ENCODE measurements at places on chromosomes 12 and 14.

DNA sequence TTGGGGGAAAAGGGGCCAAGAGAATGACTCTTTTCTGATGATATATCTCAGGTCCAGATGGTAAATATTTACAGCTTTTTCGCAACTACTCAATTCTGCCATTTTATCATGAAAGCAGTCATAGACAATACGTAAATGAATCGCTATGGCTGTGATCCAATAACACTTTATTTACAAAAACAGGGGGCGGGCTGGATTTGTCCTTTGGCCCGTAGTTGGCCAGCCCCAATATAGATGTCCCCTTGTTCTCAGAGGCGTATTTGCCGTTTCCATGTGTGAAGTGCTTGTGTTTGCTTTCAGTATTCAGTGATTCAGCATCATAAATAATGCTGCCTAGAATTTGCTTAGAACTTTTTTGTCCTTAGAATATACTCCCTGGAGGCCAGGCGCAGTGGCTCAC lies 77.2 kb downstream of the CCDC92 start:
- DNase-seq = no peak

DNA sequence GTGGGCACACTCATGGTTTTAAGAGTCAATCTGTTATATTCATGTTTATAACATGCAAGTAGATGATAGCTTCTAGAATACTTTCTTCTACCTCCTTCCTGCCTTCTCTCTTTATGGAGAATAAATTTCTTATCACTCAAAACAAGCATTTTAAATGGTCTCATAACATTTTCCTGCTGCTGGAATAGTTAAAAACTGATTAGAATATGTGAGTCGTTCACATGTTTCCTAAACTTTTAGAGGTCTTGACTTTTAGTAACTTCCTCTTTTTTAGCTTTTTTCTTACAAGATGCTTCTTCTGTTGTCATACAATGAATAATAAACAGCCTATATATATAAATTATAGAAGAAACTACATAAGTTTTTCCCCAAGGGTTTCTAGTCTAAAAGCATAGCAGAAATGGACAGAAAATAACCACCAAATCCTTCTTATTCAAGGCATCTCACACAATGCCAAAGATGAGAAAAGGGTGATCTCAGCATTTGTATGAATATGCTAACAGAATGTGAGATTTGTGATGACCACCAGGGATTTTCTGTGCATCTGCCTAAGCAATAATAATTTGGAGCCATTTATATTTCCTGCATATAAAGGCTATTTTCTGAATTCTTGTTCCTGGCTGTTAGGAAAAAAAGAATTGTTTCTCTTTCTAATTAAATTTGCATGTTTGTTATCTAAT lies 127.8 kb downstream of the DAAM1 start:
- no peak for DNase-seq

DNA sequence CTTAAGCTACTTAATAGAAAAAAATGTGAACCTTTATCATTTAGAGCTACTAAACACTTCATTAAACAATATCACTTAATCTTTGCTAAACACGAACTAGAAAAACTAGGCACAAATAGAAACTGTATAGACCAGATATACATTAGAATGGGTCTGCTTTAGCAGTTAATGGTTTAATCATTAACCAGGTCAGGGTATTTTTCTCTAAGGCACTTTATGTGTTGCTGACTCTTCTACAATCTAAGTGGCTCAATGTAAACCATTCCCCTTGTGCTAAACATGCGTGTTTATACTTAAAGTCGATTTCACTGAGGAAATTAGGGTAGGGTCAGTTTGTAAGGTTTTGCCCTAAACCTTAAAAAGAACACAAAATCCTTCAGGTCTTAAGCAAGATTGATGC lies 29.7 kb downstream of the TMCC3 start:
- no peak for DNase-seq

- DNase-seq = no peak
Measured at GRCh38 chr12:5515458-5515857, 83.5 kb downstream of the NTF3 start.

GRCh38 chr14:97747316-97747715 lies 950.1 kb downstream of the VRK1 start:
- DNase-seq = no peak

- DNase-seq = no peak
Measured at GRCh38 chr14:49637534-49638078, 2.6 kb upstream of the DNAAF2 start.

DNA sequence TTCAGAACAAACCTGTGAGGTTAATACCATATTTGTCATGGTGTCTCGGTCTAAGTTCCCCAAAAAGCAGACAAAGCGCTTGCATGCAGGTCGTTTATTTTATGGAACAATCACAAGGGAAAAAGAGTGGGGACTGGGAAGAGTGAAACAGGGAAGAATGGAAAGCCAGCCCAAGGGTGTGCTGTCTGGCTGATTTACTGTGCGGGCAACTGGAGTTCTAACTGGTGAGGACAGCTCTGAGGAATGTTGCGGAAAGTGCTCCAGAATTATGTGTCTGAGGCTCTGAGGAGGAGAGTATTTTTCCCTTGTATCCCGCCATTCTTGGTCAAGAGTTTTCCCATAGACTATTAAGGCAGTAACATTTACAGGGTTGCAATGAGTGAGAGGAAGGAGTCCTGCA lies 465.4 kb downstream of the RMST start:
- no peak for DNase-seq

DNA sequence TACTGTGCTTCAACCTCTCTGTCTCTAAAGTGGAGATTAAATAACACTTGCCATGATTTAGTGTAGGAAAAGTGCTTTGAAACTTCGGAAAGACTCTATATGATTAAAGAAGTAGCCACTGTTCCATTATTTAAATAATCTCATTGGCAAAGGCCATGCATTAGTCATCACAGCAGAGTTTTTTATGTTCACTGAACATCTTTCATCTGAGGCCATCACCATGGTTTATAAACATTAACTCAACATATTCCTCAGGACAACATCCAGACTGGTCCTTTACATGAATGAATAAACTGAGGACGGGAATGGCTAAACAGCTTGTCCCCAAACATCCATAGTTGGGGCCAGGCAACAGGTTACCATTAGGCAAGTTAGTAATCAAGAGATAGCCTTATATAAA lies 124.6 kb upstream of the FRMD6 start:
- DNase-seq = no peak

- no peak for DNase-seq
Measured at GRCh38 chr12:26251600-26251999, 56.2 kb downstream of the SSPN start.

DNA sequence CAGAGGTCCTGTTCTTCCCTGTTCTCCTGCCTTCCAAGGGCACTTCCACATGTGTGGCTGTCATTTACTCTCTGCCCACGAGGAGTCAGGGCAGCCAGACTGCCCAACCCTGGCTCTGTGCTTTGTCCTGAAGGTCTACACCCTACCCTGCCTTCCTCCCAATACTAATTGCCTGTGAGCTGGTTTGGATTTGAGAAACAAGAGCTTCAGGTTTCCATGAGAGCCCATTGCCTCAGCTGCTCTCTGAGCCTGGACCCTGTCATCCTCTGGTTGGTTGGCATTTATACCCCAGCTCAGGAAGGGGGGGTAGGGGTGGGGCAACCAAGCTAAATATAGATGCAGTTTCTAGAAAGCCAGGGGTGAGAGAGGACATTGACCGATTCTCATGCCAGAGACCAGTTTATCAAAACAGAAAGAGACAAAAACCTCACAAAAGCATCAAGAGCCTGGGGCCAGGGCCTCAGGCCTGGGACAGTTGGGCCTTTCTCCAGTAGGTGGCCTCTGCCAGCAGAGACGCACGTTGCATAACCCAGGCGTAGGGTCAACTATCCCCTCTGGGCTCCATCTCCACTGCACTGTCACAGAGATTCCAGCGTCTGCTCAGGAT lies 34.5 kb downstream of the VDR start:
- no peak for DNase-seq

GRCh38 chr12:110371408-110372055 lies 32.0 kb downstream of the ANAPC7 start:
- no peak for DNase-seq

DNA sequence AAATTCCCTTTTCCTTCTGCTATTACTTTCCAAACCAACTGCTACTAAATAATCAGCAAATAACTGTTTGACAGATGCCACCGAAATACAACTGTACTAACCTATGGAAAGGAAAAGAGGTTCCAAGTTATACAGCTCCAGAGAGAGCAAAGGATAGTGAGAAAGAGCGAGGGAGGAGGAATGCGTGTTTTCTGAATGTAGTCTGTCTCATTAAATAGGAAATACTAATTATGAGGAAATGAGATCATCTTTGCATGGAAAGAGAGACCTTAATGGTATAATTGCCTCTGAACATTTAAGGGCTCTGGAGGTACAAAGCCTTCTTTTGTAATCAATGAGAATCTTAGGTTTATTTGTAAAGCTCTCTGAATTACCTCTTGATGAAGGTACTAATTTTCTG lies 195.2 kb downstream of the APAF1 start:
- no peak for DNase-seq

DNA sequence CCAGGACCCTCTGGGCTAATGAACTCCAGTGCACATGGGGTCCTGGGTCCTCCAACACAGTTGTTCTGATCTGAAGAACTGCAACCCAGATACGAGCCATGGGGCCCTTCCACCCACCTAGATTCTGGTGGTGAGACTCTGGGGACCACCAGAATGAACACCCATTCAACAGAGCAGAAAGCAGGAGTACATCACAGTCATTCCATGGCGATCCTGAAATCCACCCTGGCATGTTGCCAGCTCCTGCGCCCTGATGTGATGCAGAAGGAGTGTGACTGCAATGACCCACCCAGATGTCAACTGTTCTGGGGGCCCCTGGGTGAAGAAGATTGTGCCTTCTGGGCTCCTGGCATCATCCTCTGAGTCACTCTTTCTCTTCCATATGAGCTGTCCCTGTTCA lies 211.6 kb downstream of the KIF26A start:
- DNase-seq = no peak

DNA sequence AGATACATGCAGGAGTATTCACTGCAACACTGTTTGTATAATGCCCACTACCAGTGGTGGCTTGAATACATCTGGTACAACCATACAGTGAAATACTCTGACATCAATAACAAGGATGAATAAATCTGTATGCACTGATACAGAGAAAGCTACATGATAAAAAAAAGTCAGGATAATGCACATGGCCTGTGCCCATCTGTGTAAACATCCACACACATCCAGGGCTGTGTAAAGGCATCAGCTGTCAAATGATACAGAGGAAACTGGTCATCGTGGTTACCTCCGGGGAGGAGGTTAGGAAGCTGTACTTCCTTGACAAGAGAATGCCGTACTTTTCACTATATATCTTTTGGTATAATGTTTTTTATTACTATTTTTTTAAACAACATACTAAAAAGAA lies 176.6 kb downstream of the FOXN3 start:
- no peak for DNase-seq

- no peak for DNase-seq
Measured at GRCh38 chr14:78758333-78758732, 588.2 kb downstream of the NRXN3 start.

DNA sequence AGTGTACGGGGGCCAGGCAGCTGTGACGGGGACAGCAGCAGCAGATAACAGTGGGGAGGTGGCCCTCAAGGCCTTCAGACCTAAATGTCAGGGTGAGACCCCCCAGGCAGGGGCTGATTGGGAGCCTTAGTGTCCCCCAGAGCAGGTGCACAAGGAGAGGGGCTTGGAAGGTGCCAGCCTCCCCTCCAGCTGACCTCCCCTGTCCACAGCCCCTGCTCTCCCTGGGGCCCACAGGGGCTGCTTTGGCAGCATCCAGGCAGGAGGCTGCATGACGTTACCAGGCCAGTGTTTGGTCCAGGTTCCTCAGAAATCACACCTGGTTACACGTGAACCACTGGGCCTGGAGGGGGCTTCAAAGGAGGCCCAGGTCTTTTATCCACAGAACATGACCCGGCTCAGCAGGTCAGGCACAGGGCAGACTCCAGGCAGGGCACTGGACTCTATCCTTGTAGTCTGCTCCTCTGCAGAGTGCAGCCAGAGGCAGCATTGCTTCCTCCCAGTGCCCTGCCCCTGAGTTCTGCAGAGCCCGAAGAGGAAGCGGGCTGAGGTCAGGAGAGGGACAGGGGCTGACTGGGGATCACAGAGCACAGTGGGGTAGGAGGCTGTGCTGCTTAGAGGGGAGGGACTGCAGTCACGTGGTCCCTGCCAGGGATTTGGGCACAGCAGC lies 2.6 kb upstream of the TRMT61A start:
- DNase-seq = no peak

GRCh38 chr12:110344657-110345056 lies 58.9 kb downstream of the ANAPC7 start:
- no peak for DNase-seq

DNA sequence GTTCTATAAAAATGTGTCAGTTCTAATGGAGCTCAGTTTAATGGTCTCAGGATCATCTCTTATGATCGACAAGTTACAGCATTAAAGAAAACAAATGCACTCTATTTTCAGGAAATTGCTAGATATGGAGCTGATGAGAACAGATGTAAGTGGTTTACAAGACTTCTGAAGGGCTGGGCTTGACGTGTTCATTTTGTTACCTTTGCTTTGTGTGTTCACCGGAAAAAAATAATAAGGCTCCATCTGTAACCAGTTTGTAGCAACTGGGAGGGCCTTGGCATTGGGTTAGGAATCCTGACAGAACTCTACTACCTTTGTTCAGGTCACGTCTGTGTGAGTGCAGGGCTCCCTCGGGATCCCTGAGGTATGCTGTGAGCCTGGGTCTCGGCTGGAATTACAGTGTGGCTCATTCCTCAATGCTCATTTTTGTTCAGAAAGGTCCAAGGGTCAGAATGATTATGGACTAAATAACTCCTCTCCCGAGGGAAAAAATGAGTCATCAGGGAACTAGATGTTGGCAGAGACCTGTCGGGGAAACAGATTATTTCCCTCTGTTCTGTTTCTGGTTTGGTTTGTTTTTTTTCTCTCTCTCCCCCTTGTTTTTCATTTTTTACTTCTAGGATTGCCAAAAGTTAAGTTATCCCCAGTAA lies 158.0 kb downstream of the SLC5A8 start:
- DNase-seq = no peak

- DNase-seq = no peak
Measured at GRCh38 chr12:75960086-75960910, 71.3 kb downstream of the PHLDA1 start.

GRCh38 chr12:122293081-122293480 lies 26.8 kb upstream of the VPS33A start:
- DNase-seq = no peak

Data from stimulated activated CD4-positive, alpha-beta T cell treated with anti-CD3 and anti-CD28 coated beads, TNF-alpha, amount 100 ng/mL, for 1 hour (primary cell).